ENCODE measurements at places on chromosomes 1 and 21.

DNA sequence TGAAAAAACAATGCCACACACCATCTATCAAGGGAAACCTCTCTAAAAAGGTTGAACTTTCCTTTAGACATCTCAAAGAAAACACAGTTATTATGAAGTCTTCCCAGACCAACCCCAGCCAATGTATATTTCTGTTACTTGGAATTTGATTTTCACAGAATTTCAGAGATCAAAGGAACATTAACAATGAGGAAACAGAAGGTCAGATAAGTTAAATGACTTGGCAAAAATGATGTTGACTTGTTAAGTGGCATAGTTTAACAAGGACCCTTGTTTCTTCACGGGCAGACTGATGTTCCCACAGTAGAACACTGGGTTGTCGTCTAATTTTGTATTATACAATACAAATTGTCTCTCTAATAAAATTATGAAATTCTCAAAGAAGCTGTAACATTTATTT, 29.0 kb downstream of the NME7 start:
- DNase-seq: no peak

- DNase-seq: no peak
Measured at GRCh38 chr1:89760496-89760895, 60.3 kb upstream of the LRRC8D start.

DNA sequence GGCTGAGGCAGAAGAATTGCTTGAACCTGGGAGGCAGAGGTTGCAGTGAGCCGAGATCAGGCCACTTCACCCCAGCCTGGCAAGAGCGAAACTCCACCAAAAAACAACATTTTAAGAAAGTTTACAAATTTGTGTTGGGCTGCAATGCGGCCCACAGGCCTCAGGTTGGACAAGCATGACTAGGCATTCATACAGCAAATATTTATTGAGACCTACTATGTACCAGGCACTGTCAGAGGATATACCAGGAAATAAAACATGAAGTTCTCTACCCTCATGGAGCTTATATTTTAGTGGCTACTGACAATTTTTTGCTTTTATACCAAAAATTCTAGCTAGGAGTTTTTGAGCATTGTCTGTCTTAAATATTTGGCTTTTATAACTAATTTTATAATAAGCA, 23.7 kb downstream of the GNB1 start:
- no peak for DNase-seq

- no peak for DNase-seq
Measured at GRCh38 chr21:40926238-40926637, 79.3 kb upstream of the DSCAM start.

GRCh38 chr1:3064296-3064850, 4.6 kb upstream of the PRDM16 start:
- DNase-seq: no peak

DNA sequence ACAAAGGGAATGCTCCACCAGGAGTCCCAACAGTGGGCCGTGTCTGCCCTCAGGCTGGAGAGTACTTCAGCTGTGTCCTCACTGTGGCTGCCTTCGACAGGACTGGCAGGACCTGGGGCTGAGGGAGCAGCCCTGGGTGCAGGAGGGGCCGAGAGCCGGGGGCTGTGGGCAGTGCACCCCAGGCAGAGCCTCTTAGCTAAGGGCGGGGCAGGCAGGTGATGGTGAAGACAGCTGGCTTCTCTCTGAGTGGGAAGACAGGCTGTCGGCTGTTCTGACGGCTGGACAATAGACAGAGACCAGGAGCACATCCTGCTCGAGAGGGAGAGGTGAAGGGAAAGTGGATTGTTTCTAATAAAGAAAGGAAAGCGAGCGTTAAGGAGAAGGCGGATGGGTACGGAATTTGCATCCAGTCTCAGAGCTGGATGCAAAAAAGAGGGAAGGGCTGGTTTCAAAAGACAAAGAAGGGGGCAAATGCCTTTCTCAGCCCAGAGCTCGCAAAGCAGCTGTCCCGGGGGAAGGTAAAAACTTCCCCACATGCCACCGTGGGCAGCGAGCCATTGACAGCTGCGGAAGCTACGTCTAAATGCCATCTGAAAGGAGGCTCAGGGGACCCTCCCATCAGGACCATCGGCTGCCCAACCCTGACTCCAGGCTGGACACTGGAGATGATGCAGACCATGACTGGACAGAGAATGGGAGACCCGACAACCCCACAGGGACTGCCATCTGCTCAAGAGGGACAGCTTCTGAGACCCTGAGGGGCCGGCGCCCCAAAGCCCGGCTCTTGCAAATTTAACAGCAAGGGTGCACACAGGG, 92.0 kb downstream of the STUM start:
- no peak for DNase-seq

DNA sequence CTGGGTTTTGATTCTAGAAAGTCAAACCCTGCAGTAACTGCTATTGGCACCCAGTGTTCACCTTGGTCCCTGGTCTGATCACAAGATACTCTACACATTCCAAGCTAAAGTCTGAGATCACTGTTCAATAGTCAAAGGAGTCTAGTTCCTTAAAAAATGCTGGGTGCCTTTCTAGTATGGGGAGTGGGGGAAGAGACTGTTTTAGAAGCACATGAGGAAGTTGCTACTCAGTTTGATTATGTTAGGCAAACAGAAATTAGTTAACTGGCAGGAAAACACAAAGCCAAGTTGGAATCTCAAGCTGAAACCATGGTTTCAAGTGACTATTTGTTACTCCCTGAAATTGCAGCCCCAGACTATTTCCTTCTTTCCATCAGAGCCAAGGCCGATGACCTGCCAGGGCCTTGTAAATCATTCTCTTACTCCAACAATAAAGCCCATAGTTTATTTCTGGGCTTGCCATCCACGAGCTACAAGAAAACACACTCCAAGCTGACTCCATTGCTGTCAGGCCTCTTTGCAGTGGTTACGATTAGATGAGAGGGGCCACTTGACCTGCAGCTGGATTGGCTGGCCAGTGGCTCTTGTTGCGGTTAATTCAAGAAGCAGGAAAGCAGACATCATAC, 21.1 kb upstream of the VTCN1 start:
- DNase-seq: no peak
